ENCODE measurements at places on chromosomes 11 and 22.

- DNase-seq = no peak
Observed at GRCh38 chr11:64245401-64245796, 1.3 kb downstream of the PPP1R14B start.

- DNase-seq = no peak
Observed at GRCh38 chr11:128029219-128029722, 558.1 kb downstream of the ETS1 start.

- no peak for DNase-seq
Observed at GRCh38 chr11:70233511-70233934, 30.4 kb downstream of the FADD start.

- DNase-seq = no peak
Observed at GRCh38 chr11:61626580-61627380, 45.9 kb upstream of the SYT7 start.

- DNase-seq = peak; percentile 63
Observed at GRCh38 chr11:123235117-123235655, 40.1 kb upstream of the CLMP start.

- no peak for DNase-seq
Observed at GRCh38 chr11:132894606-132895005, 637.7 kb downstream of the OPCML start.

DNA sequence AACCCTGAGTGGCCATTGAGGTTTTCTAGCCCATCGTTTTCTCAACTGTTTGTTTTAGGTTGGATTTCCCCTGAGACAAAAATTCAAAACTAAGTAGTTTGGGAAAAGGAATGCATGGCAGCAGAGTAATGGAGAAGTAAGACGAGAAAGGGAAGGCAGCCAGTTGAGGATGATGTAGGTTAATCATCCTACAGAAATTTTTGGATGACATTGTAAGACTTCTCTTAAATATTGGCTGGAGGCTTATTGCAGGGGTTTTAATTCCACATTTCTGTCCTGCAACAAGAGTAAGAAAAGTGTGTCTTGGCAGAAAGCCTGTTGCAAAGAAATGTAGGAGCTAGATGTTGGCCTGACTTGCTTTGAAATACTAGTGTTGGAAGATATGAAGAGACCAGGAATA, 308.8 kb downstream of the LUZP2 start:
- DNase-seq = no peak

DNA sequence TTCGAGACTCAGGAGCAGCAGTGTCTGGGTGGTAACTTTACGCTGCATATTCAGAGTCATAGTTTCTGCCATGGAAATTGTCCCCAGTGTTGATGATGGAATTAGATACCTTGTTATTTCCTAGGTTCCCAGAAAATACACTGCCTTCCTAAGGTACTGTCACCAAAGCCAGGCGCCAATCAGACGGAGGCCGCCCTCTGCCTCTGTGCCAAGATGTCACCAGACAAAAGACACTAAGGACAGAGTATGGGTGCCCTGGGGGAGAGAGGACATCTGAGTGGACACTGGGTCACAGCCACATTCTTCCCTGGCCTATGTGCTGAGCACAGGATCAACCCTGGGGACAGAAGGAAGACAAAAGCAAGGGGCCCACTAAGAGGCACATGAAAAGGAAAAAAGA, 11.2 kb downstream of the PLA2G6 start:
- DNase-seq = peak; percentile 41

DNA sequence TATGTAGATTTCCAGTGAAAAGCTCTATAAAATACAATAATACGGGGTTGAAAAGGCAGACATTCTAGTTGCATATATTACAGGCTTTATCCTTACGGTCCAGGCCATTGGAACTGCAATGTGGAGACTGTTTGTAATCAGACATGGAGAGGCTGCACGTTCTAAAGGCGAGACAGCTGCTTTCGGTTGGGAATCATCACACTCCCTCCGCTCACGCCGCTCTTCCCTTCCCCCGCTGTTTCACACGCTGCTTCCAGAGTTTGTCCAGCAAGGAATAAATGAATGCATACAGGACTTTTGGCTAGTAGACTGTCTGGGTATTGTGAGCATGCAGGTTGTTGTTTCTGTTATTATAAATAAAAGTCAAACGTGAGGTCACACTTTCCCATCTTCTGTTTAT, 13.5 kb upstream of the EFCAB6 start:
- DNase-seq = no peak

DNA sequence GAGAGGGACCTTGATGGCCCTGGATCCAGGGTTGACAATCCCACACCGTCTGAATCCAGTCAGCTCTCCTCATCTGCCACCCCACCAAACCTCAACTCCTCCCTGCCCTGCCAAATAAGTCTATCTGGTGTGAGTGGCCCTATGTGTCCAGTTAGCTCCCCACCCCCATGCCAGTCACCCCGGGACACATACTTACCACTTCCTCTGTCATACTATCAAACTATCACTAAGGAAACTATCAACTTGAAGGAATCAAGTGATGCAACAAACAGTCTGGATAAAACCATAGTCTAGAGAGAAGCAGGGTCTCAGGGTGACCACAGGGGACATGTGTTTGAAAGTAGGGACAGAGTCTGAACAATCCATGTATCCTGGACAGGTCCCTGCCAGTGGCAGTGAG, 13.2 kb upstream of the CSF2RB start:
- no peak for DNase-seq

DNA sequence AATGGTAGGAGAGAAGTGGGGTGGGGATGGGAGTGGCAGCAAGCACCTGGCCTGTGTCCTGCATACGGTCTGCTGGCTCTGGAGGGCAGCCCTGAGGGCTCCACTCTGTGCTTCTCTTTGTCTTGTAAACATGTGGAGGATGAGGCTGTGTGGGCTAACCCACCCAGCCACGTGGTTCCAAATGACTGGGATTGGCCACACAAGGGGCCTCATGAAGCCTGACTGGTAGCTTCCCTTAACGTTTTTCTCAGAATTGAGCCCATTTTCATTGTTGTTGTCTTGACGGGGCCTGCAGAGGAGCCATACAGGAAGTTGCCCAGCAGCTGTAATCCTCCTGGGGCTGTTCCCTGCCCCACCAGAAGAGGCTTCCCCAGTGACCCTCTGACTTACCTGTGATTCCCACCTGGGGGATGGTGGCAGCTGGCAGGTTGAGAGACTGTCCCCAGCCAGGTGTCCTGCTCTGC, 18.0 kb downstream of the DERL3 start:
- DNase-seq = no peak

GRCh38 chr11:84905411-84905810, 721.7 kb downstream of the DLG2 start:
- DNase-seq = no peak

- DNase-seq = no peak
Observed at GRCh38 chr11:40170078-40170477, 1289.4 kb downstream of the LRRC4C start.

- DNase-seq = no peak
Observed at GRCh38 chr22:33819743-33820142, 100.5 kb downstream of the LARGE1 start.

DNA sequence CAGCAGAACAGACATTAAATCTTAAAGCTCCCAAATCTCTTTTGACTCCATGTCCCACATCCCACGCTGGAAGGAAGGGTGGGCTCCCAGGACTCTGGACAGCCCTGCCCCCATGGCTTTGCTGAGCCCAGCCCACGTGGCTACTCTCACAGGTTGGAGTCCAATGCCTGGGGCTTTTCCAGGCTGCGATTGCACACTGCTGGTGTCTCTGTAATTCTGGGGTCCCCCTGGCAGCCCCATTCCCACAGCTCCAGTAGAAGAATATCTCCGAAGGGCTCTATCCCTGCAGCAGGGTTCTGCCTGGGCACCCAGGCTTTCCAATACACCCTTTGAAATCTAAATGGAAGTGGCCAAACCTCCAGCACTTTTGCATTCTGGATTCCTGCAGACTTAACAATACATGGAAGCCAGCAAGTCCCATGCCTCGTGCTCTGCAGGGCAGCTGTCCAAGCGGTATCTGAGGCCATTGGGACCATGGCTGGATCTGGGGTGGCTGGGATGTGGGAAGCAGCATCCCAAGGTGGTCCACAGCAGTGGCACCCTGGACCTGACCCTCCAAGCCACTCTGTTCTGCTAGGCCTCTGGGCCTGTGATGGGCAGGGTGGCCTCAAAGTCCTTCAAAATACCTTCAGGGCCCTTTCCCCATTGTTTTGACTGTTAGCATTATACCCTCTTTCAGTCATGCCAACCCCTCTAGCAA, 47.9 kb upstream of the TH start:
- DNase-seq = no peak

- no peak for DNase-seq
Observed at GRCh38 chr22:35938226-35938625, 90.4 kb downstream of the RBFOX2 start.

- no peak for DNase-seq
Observed at GRCh38 chr22:50630376-50630775, 2.4 kb upstream of the ARSA start.

DNA sequence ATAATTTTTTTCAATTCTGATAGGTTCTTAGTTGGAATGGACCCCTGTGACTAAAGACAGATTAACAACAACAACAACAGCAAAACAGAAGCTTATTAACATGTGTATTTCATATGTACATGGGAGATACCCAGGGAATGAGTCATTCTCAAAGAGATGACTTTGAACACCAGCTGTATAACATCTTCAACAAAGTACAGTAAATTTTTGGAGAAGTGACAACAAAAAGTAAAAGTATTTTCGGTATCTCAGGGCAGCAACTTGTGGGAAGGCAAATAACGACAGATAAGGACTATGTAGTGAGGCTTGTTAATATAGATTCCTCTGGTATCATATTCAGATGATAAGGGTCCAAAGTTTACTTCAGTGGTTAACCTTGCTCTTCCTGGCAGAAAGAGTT, 573.4 kb upstream of the RAG2 start:
- no peak for DNase-seq

GRCh38 chr11:45702511-45702910, 37.1 kb upstream of the CHST1 start:
- no peak for DNase-seq

- no peak for DNase-seq
Observed at GRCh38 chr22:48209473-48210197, 1447.2 kb downstream of the TBC1D22A start.

DNA sequence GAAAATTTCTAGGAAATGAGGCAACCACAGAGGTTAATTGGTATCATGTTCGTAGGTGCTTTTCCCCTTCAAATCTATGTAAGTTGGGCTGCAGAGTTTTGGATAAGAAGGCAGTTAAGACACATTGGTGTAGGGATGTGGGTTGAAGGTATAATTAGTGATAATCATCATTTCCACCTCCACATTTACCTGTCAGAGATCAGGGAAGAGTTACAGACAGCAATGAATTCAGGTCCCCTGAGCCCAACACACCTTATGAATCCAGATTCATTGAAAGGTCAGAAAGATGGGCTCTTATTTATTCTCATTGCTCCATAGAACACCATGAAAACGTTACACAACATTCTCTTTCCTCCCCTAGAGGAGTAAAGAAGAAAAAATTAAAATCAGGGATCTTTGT, 308.7 kb downstream of the C11orf87 start:
- DNase-seq = no peak

GRCh38 chr11:15930442-15931025, 425.8 kb downstream of the SOX6 start:
- DNase-seq = no peak

- DNase-seq = no peak
Observed at GRCh38 chr11:13852481-13852880, 110.0 kb upstream of the SPON1 start.

- DNase-seq = no peak
Observed at GRCh38 chr11:40255457-40255856, 1204.0 kb downstream of the LRRC4C start.

GRCh38 chr11:44779736-44780520, 53.2 kb downstream of the TSPAN18 start:
- DNase-seq = no peak

- no peak for DNase-seq
Observed at GRCh38 chr22:17733466-17733865, 40.8 kb downstream of the BID start.

- no peak for DNase-seq
Observed at GRCh38 chr22:29689880-29690213, 30.0 kb upstream of the CABP7 start.

- DNase-seq = no peak
Observed at GRCh38 chr11:19394525-19395016, 153.8 kb upstream of the E2F8 start.

DNA sequence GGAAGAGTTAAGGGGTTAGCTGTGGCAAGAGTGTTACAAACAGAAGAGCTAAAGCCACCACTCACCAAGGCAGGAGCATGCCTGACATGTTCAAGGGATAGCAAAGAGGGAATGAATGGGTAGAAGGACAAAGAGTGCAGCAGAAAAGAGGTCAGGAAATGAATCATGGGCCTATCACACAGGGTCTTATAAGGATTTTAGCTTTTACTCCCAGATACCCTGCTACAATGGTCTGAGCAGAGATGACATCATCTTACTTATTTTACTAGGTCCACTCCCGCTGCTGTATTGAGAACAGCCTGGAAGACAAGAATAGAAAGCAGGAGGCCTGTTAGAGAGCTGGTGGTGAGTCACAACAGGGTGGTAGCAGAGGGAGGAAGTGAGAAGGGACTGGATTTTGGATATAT, 9.8 kb downstream of the TRAF6 start:
- DNase-seq = no peak

DNA sequence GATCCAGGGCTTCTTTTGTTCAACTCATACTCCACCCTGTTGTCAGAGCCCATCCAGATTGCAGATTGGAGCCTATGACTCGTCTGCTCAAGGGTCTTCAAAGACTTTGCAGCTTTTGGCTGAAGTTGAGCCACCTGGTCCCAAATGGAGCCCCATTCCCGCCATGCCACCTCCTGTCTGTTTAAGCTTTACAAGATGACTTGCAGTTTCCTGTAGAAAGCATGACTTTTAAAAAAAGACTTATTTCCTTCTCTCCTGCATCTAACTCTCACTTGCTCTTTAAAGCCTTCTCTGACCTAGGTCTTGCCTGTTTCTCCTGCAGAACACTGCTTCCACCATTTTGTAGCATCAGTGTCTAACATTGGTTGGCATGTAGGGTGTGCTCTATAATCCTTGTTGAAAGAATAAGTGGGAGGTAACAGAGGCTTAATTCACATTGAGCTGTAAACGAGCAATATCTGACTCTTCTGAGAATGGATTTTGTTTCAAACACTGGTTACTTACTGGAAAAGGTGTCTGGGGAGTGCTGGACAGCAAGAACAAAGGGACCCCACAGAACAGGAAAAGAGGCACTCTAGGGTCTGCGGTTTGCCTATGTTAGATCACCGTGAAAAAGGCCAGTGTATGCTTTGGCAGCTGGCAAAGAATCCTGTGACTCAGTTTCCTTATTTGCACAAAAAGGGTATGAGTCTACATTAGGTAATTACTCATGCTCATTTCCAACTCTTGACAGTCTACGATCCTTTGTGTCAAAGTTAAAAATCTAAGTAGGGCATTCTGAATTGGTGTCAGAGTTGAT, 30.3 kb downstream of the NF2 start:
- no peak for DNase-seq

GRCh38 chr11:101974255-101974654, 57.9 kb upstream of the ANGPTL5 start:
- DNase-seq = no peak

DNA sequence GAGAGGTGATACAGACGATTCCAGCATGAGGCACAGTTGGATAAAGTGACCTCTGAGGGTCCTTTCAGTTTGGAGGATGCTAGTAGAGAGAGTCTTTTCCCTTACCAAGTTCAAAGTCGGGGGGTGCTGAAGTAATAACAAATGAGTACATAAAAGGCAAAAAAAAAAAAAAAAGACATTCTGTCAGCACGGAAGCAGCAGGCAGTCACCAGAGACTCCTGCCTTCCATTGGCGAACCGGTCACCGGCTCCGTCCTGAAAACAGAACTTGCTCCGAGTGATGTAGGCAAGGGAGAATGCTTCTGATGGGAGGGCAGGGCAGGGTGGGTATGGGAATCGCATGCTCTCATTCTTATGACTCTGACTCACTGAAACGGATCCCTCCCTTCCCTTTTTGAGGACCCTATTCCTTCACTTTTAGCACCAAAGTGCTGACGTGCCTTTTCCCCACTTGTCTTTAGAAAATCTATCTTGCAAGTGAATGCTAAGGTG, 65.9 kb downstream of the PRR5L start:
- no peak for DNase-seq
